Stomach (tissue), 19 donors: ENCODE measurements at places on chromosomes 6 and 20. TPM values are rescaled to one million over a fixed set of nuclear protein-coding genes. Genes with fewer than 3 reads are reported as not detected.
A peak's percentile ranks its signal among the peaks of the same experiment; 100 is the strongest.

DNA sequence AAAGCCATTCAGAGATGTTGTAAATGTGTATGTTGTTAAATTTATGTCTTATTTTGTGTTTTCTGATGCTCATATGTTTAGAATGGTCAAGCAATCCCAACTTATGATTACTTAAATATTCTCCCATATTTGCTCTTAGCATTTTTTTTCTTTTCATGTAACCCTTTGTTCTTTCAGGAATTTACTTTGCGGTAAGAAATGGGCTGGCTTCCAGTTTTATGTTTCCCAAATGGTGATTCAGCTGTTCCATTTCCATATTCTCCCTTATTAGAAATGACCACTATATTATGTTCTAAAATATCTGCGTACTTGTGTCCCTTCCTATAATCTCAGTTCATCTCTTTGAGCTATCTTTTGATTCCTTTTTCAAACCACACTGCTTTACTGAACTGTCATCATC is 113.7 kb downstream of the CDH26 start:
- H3K4me1 ChIP-seq, result no peaks in the 10 kb centered on the region
- no peak overlapping the region for H3K27ac ChIP-seq
- H3K36me3 ChIP-seq, result no peaks in the 10 kb centered on the region
- peaks cover 28% of the 10 kb centered on the region for H3K27me3 ChIP-seq

Gene OR2H1
- total RNA-seq, result not detected

Gene ZNF335
- total RNA-seq, result 8.3 TPM

DNA sequence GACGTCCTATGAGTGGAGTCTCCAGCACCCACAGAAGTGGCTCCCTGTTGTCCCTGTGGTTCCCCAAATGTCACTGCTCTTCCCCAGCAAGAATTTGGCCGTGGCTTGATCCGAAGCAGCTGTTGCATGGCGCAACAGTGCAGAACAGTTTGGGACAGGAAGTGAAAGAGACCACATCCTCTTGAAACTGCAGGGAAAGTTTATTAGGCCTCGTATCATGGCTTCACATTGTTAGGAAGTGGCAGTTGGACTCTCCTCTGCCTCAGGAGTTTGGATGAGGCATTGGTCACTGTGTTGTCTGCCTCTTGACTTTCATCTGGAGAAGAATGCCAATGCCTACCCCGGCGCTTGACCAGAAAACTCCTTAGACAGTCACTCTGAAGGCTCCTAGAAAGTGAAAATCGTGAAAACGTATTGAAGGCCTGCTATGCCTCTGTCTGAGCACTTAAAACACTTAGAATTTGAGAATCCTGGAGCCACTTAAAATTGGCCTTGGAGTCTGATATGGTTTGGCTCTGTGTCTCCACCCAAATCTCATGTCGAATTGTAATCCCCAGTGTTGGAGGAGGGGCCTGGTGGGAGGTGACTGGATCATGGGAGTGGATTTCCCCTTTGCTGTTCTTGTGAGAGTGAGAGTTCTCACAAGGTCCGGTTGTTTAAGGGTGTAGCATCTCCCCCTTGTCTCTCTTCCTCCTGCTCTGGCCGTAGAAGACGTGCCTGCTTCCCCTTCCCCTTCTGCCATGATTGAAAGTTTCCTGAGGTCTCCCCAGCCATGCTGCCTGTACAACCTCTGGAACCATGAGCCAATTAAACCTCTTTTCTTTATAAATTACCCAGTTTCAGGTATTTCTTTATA is 334.9 kb upstream of the JARID2 start:
- peak; percentile 64 for DNase-seq
- H3K4me3 ChIP-seq, result no peak overlapping the region
- no peaks in the 10 kb centered on the region for H3K36me3 ChIP-seq
- peaks cover 6% of the 10 kb centered on the region for H3K4me1 ChIP-seq
- peak overlapping the region; percentile 24 for H3K27ac ChIP-seq

DNA sequence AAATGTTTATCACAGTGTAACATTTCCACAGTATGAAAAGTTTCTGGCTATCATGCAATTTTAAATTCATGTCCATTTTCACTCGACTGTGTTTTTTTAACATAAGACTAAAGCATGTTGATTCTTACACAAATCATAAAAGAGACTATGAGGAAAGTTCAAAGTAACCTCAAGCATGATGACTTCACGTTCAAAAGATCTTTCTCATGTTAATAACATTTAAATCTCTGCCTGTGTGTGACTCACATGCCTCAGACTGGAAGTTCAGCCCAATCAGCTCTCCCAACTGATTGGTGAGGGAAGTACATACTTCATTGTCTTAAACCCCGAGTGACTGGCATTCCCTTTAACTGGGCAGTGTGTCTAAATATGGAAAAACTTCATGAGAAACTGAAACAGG is 37.4 kb downstream of the ATXN1 start:
- no peak for DNase-seq
- no peak overlapping the region for H3K4me3 ChIP-seq
- H3K27ac ChIP-seq, result peak overlapping the region; percentile 75
- H3K27me3 ChIP-seq, result no peaks in the 10 kb centered on the region
- H3K36me3 ChIP-seq, result no peaks in the 10 kb centered on the region
